ENCODE measurements at places on chromosomes 16 and 17. TPM values are rescaled to one million over a fixed set of nuclear protein-coding genes. Genes with fewer than 3 reads are reported as not detected.

ALKBH5 gene
- total RNA-seq: 132 TPM

HOXB13 gene
- not detected for total RNA-seq

GRCh38 chr16:16014329-16015224 is 65.2 kb downstream of the ABCC1 start:
- no peak for DNase-seq

GRCh38 chr17:59914274-59914854 is 21.4 kb downstream of the RPS6KB1 start:
- no peak for DNase-seq

GRCh38 chr17:35569405-35569804 is 8.8 kb upstream of the SLFN14 start:
- no peak for DNase-seq
